ENCODE measurements at places on chromosomes 6 and 20.

GRCh38 chr6:52591832-52592231, 15.0 kb upstream of the TRAM2 start:
- DNase-seq: no peak

GRCh38 chr6:136085370-136086115, 164.6 kb downstream of the MTFR2 start:
- DNase-seq: no peak

GRCh38 chr6:27138406-27138805, 109.1 kb upstream of the PRSS16 start:
- peak; percentile 38 for DNase-seq

GRCh38 chr20:2403291-2404052, 22.8 kb downstream of the TGM6 start:
- no peak for DNase-seq

GRCh38 chr6:42429836-42430235, 21.9 kb downstream of the TRERF1 start:
- no peak for DNase-seq

DNA sequence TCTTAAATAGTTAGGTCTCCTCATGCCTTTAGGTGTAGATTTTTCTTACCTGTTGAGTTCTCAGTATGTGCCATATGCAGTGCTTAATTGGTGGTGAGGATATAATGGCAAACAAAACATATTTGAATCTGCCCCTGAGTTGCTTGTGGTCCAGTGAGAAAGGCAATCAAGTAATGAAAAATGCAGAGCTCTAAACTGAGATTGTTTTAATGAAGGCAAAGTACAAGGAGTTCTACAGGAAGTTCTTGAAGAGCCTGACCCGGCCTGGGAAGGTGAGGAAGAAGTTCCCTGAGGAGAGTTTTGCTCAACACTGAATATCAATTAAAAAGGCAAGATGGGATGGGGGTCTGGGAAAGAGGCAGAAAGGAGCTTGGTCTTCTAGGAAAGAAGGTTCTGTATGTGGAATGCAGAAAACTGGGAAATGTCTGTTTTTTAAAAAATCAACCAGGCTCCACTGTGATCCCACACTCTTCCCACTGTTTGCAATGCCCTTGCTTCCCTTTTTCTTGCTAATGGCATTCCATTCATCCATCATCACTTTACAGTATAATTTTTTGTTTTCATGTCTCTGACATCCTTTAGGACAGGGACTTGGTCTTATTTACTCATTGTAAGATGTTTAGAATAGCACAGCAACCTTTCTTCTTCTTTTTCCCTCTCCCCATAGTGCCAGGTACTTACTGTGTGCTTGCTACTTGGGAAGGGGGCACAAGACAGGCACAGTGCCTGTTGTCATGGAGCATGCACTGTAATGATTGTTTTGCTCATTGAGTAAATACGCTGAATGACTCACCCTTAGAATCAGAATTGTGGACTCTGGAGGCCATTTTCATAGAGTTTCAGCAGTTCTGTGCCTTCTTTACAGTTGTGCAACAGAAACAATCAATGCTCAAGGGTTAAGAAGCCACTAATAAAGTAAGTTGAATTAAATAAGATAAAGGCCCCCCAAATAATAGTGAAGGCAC, 64.3 kb downstream of the ANKS1A start:
- no peak for DNase-seq

DNA sequence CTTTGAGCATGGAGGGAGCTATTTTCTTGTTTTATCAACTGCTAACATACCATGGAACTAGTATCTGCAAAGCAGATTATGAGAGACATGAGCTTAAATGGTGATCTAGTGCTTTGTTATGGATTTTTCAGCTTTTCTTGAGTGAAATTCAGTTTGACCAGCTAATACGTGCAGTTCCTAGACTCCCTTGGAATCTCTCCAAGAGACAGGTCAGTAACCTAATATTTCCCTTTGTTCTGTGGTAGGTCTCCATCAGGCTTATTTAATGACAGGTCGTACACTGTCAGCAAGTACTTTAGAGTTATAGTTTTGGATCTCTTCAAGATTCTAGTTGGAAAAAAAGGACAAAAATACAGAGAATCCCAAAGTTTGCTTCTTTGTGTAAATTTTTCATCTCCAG, 43.9 kb downstream of the HDAC2 start:
- DNase-seq: no peak

- no peak for DNase-seq
Observed at GRCh38 chr6:167898673-167899311, 72.1 kb downstream of the AFDN start.
